Osteoblast (primary cell): ENCODE measurements at places on chromosomes 13 and 19. TPM values are rescaled to one million over a fixed set of nuclear protein-coding genes. Genes with fewer than 3 reads are reported as not detected.

TBC1D4 gene
- total RNA-seq, result 18.6 and 19.5 TPM in 2 replicates

FXYD1 gene
- total RNA-seq, result not detected in 2 replicates

CEACAM7 gene
- not detected in 2 replicates for total RNA-seq

KCNJ14 gene
- total RNA-seq, result 0.59 and 0.72 TPM in 2 replicates

ZNF555 gene
- total RNA-seq, result 6.2 and 8.0 TPM in 2 replicates

CCL25 gene
- total RNA-seq, result not detected in 2 replicates

ZNF135 gene
- 6.5 and 8.3 TPM in 2 replicates for total RNA-seq

INSR gene
- total RNA-seq, result 36.8 and 44.2 TPM in 2 replicates

SULT2A1 gene
- not detected in 2 replicates for total RNA-seq

KLK13 gene
- not detected in 2 replicates for total RNA-seq

DNA sequence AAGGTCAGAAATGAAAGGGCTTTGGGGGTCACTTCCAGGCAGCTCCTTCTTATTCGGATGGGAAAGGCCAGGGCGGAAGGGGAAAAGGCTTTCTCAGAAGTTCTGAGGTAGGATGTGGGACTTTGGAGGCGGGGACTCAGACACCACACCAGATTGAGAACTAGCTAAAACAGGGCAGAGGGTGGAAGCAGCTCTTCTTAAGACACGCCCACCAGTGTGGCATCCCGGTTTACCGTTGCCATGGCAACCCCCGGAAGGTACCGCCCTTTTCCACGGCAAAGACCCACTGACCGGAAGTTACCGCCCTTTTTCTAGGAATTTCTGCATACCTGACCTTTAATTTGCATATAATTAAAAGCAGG, 3.8 kb upstream of the LILRA5 start:
- DNase-seq, result no peak

DNA sequence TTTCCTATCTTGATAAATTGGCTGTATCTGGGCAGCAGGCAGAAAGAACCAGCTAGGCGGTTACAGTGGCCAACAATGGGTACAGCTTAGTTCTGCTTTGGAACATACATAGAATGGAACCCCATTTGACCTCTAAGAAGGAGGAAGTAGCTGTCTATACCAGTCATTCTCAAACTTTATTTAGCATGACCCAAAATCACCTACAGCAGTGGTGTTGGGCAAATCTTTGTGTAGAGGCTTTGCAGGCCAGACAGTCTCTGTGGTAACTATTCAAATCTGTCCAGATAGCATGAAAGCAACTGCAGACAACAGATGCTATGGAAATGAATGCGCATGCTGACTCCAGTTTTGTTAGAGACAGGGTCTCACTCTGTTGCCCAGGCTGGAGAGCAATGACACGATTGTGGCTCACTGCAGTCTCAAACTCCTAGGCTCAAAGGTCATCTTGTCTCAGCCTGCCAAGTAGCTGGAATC, 12.0 kb upstream of the KCNC3 start:
- no peak for DNase-seq

GRCh38 chr19:35458731-35459391, 10.8 kb downstream of the FFAR2 start:
- DNase-seq, result no peak

DNA sequence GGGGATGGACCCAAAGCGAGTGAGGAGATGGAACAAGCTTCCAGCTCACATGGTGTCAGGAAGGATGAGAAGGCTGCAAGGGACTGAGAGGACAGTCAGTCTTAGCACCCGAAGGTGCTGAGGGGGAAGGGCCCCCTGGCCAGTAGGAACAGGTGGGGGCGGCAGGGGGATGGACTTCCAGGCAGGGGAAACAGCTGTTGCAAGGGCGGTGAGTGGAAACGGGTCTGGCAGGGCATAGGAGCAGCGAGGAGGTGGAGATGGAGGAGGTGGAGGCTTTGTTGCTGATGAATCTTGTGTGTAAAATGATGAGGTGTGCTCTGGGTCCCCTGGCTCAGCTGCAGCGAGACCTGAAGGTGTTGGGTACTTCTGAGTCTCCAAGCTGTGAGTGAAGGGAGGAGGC, 1.2 kb downstream of the MAP1S start:
- DNase-seq, result no peak

GRCh38 chr19:16868423-16869130, 20.2 kb upstream of the F2RL3 start:
- DNase-seq, result peak; percentile 25

GRCh38 chr19:11044431-11044830, 44.8 kb upstream of the LDLR start:
- DNase-seq, result peak; percentile 55

GRCh38 chr19:54684527-54684926, 21.7 kb downstream of the LILRB4 start:
- no peak for DNase-seq

GRCh38 chr19:45468159-45468651, 409 bp downstream of the FOSB start:
- peak; percentile 72 for DNase-seq

GRCh38 chr13:102555914-102556553, 40.8 kb upstream of the TPP2 start:
- no peak for DNase-seq

- no peak for DNase-seq
Observed at GRCh38 chr13:79417741-79418140, 11.7 kb upstream of the RBM26 start.
